ENCODE measurements at places on chromosomes 7 and 10.

- no peak for DNase-seq
These were observed 36.5 kb downstream of the EMX2 start for GRCh38 chr10:117578999-117579590.

DNA sequence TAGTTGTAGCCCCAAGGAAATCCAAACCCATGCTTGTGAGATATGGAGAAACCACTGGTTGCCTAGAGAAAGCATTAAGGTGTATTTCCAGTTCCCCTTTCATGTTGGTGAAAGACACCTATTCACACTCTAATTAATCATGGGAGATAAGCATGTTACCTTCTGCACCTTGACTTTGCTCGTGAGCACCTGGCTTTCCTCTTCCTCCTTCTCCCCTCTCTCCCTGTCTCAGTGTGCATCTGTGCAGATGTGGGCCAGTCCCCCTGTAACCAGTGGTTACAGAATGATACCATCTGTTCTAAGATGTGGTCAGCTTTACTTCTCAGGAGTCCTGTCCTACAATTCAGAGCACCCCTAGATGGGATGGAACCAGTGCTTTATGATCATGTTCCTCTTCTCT, 160.6 kb downstream of the LCOR start:
- no peak for DNase-seq

DNA sequence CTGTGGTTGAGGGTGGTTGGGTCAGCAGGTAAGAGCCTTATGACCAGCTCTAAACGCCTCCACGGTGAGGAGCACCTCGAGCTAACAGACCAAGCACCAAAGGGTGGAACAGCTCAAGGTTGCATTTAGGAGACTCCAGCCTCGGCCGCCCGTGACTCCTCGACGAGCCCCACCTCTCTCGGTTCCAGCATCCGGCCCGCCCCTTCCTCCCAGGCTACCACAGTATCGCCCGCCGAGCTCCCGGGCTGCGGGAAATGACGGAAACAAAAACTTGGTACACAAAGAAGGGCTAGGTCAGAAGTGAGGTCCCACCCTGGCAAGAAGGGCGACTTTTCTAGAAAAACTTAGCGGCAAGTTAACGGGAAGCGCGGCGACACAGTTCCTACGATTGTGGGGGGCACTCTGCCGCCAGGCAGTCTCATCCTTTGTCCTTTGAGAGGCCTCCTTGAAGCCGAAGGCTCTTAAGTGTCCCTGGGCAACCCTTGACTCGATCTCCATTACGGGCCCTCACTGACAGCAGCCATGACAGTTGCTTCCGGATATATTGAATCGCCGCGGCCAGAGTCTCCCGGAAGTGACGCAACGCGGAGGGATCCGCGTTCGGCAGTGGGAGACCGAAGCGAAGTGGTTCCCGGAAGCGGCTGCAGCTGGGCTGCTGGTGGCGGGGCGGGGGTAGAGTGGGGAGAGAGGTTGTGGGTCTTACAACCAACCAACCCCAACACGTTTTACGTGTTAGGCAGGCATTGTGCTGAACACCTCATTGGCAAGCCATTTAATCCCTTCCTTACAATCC, 40.2 kb upstream of the ZNF518A start:
- peak; percentile 87 for DNase-seq

GRCh38 chr7:18503126-18503866, 7.7 kb downstream of the HDAC9 start:
- DNase-seq: no peak

GRCh38 chr7:37916017-37916672, 472 bp downstream of the SFRP4 start:
- DNase-seq: no peak

DNA sequence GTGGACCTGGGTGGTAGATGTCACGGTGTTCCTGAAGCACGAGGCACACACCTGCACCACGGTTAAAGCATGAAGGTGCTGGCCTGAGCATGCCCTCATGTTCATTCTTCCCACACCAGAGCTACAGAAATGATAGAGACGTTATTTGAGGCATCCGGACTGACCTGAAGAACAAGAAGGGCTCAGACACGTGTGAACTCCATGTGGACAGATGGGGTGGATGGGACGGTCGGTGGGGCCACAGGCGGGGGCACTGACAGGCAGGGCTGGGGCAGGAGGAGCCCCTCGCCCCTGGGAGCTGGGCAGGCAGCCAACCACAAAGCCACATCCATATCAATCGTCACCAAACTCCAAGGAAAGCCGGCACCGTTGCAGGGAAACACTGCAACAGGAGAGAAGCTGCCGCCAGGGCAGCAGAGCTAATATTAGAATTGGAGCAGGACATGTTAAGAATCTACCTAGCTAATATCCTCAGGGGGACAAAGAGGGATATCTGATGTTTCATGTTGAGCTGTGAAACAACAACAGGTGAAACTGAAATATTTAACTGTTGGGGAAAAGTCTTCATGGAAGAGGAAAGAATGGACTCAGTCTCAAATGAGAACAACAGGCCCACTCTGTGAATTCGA, 37.8 kb upstream of the DIP2C start:
- no peak for DNase-seq

GRCh38 chr7:117095055-117095454, 141.8 kb downstream of the ST7 start:
- no peak for DNase-seq

GRCh38 chr7:148304456-148304855, 286.1 kb upstream of the C7orf33 start:
- DNase-seq: no peak

DNA sequence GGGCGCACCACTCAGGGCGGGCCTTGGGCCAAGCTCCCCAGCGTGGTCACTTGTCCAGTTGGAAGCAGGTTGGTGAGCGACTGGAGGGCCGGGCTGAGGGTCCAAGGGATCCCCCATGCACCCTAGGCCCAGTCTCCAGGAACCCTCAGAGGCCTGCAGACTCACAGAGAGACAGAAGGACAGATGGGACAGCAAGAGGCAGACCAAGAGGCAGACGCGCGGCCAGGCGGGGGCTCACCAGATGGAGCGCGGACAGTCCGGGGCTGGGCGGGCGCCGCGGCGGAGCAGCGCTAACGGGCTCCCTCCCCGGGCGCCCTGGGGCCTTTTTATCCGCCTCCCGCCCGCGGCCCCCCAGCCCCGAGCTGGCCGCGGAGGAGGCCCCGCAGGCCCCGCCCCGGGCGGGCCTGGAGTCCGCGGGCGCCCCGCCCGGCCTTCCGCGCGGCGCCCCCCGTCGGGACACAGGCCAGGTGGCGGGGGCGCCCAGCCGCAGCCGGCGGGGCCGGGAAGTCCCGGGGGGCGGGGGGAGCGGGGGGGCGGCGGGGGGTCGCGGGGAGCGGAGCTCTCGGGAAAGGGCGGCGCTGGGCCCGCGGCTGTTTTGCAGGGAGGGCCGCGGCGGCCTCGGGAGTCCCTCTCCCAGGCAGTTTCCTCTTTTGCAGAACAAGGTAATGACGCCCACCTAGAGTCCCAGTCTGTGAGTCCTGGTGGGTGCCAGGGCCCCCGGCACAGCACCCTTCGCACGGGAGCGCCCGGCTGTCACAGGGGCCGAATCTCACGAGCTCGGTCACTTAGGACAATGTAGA, at the start of gene LOXL4:
LOXL4 (minus strand) TSS at position 301 of the 800 bp plus-strand sequence. CDS start 5,175 bp downstream, outside the sequence.
- DNase-seq: no peak

GRCh38 chr10:3480990-3481315, 304.1 kb downstream of the KLF6 start:
- no peak for DNase-seq

- no peak for DNase-seq
These were observed 1.0 kb upstream of the LRRN3 start for GRCh38 chr7:111089822-111090426.

DNA sequence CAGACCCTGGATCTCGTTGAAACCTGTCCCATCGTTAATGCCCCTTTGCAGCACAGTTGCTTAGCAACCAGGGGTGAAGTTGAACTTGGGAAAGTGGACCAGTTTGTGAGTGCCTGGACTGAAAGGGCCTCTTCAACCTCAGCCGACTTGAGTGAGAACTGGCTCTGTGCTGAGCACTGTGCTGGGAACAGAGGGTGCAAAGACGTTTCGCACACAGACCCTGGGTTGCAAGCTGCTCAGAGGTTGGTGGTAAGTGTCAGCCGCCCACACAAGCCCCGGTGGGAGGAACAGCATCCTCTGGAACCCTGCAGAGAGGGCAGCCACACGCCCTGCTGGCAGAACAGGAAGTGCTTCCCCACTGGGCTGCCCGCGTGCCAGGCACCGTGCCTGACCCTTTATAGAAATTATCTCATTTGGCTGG, 89.2 kb downstream of the CARD11 start:
- no peak for DNase-seq

DNA sequence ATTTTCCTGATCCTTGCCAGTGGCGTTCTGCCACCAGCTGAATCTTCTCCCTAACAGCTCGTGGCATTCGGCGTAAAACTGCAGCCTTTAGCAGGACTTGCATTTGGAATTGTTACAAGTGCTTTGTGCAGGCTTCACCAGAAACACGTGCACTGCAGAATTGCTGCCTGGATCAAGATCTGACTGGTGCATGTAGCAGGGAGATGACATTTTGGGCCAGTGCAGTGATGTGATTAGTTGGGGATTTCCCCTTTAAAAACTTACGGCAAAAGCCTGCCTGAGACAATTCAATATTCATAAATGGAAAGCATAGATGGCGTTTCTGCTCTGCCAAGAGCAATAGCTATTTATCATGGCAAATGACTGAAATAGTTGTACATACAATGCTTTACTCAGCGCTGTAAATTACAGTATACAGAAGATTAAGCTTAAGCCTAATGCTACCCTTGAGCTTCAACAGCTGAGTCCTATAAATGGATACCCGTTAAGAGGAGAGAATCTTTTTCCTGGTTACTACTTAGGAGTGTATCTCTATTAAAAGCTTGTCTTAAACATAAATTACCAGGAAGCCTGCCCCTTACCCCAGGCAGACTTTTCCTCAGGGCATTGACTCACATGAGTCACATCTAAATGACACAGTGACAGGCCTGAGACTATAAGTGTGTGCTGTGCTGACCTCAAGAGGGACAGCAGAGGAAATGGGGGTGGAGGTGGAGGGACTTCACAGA, 106.3 kb downstream of the ATXN7L1 start:
- DNase-seq: no peak

DNA sequence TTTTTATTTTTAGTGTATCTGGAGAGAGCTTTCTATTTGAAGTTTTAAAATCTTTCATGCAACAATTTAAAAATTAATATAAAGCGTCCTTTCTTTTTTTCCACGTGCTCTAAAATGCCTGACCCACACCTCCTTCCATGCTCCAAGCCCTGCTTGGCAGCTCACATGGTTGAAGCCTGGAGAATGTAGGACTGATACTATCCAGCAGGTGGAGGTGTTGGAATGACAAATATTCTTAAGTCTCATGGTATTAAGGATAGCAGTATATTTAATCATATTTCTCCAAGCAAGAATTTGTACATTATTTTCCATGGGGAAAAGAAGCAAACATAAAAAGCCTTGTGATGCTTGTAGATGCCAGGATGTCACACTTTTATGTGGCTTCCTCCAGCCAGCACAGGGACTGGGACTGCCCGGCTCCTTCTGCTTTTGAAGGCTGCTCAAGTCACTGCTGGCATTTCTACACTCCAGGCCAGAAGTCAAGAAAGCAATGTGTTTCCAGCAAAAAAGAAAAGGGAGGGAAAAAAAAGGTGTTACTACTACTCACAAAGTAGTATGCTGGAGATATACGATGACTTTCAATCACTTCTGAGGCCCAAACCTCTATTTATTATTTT, 49.7 kb downstream of the BZW2 start:
- DNase-seq: no peak

GRCh38 chr7:104024632-104025031, 35.2 kb upstream of the RELN start:
- DNase-seq: no peak

- no peak for DNase-seq
These were observed 252.4 kb upstream of the GHITM start for GRCh38 chr10:83886871-83887270.

- no peak for DNase-seq
These were observed 28.4 kb upstream of the SEMA3E start for GRCh38 chr7:83677180-83677866.

- no peak for DNase-seq
These were observed 21.9 kb downstream of the LSMEM1 start for GRCh38 chr7:112502700-112503099.

DNA sequence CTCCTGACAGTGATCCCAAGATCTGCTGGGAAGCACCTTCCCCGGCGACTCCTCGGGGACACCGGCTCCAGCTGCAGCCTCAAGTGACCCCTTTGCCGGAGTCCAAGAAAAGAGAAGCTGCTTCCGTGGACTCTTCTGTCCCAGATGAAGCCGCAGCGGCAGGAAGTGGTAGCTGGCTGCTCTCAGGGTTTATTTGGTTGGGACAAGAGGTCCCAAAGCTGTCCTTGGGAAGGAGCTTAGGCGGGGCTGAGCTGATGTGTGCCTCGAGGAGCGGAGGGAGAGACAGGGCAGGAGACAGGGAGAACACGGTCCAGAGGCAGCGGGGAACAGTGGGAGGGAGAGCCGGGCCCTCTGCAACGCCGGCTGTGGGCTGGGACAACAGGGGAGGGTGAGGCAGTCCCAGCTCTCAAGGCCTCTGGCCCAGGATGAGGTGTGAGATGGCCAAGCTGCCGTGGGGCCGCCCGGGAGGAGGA, 13.1 kb upstream of the FAM20C start:
- no peak for DNase-seq

DNA sequence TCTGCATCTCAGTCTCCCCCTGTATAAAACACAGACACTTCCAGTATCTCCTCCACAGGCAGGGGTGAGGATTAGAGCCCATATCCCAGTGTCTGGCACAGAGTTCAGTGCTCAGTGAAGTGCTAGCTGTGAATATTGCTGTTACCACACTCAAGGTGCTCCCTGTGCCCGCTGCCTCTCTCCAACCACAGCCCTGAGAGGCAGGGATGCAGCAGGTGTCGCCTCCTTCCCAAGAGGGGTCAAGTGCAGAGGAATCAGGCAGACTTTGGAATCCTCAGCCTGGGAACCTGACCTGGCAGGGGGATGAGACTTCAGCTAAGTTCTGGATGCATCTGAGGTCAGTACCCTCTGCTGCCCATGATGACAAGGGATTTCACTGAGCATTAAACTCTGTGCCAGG, 163.1 kb downstream of the GFRA1 start:
- no peak for DNase-seq

GRCh38 chr7:107924841-107925504, 34.0 kb downstream of the DLD start:
- no peak for DNase-seq

DNA sequence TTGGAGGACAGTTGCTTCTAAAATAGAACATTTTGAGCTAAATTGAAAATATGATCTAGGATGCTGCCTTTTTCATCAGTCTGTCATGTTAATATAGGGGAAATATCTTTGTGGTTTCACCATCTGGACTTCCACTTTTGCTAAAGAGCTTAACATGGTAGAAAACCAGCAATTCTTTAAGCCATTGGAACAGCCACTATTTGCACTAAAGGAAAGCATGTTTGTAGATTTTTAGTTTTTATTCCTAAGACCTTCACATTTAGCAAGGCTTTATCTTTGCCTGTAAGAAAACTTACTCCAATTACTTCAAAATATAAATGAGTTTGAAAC, 291.0 kb downstream of the RNLS start:
- DNase-seq: no peak

- DNase-seq: no peak
These were observed 79.5 kb downstream of the BEND7 start for GRCh38 chr10:13449296-13449695.

- no peak for DNase-seq
These were observed 242.4 kb downstream of the KIAA1217 start for GRCh38 chr10:24451325-24451820.

- no peak for DNase-seq
These were observed 6.0 kb upstream of the NANOS1 start for GRCh38 chr10:119023553-119023868.
